ENCODE measurements at places on chromosomes 5 and 9.

- no peak for DNase-seq
Measured at GRCh38 chr5:168172760-168173223, 118.7 kb upstream of the WWC1 start.

- DNase-seq, result no peak
Measured at GRCh38 chr5:138065102-138065501, 18.7 kb upstream of the WNT8A start.

- DNase-seq, result no peak
Measured at GRCh38 chr9:91177661-91178280, 183.9 kb downstream of the AUH start.

DNA sequence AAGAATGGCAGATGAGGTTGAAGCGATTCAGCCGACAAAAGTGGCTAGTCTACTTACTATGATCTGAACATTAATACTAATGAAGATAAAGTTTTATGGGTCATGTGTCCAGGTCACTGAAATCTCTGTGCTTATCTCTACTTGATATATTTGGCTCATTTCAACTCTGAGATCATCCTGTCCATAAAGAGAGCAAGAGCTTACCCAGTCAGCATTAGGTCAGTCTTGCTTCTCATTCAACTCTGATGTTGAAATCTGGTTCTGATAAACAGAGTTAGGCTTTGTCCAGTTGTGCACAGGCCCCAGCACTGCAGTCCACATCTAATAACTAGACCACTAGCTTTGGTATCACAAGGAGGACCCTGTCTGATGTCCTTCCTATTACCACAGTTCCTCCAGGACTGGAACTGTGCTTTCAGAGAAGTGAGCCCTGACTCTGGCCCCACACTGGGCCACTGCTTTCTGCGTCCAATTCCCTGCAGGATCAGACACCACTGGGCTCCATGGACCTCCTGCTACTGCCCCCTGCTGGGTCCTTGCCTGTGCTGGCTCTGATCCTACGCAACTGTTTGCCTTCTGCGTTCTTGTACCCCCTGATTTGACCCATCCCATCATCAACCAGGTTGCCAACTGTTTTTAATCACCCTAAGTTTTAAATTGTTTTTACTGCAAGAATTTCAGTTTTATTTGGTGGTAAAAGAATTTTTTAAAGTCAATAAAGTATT lies 23.7 kb upstream of the FAM120A start:
- no peak for DNase-seq

- DNase-seq, result no peak
Measured at GRCh38 chr5:78824831-78825281, 160.3 kb downstream of the ARSB start.

GRCh38 chr5:132024117-132024435 lies 12.6 kb upstream of the ACSL6 start:
- no peak for DNase-seq

- no peak for DNase-seq
Measured at GRCh38 chr9:105968811-105969466, 274.6 kb downstream of the TMEM38B start.

GRCh38 chr9:38362852-38363588 lies 29.5 kb upstream of the ALDH1B1 start:
- no peak for DNase-seq
